ENCODE measurements at places on chromosomes 5 and 9.

- no peak for DNase-seq
Measured at GRCh38 chr5:57687596-57687995, 205.0 kb upstream of the ACTBL2 start.

DNA sequence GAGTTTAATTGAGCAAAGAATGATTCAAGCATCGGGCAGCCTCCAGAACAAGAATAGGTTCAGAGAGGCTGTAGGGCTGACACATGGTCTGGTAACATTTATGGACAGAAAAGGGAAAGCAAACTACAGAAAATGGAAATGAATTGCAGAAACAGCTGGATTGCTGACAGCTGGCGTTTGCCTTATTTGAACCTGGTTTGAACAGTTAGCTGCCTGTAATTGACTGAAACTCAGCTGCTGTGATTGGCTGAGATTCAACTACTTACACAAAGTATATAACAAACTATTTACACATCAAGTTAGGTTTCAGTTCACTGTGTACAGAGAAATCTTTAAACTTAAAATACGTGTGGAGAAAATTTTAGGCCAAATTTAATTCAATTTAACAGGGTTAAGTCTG is 441.7 kb downstream of the PRELID2 start:
- DNase-seq = no peak

DNA sequence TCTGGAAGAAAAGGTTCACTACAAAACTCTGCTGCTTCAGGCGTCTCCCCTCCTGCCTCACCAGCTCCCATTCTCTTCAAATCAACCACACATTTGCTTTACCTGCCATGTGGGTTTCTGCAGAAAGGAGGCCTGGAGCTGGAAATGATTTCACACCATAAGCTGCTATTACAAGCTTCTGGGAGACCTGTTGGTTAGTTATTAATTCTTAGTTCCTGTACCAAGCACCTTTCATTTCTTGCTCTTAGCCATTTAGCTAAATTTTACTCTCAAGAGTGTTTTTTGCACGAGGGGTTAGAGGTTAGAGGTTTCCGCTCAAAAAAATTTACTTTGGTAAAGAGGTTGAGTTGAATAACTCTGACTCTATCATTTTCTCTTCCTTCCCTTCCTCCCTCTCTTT is 70.3 kb downstream of the MAP1B start:
- DNase-seq = no peak

DNA sequence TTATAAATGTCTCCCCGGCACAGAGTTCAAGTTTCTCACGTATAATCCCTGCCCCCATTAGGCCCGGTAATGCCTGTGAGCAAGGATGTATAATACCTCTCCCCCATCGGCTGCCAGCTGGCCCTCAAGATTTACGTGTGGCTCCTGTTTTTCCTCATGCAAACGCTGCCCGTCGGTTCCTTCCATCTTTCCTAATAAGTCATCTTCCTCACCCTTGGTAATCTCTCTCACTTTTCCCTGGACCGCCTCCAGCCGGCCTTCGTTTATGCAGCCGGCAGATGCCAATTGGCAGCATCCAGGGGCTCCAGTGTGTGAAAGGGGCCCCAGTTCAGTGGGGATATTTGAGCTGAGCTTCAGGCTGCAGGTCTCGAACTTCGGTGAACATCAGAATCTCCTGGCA is 86.5 kb upstream of the NEURL1B start:
- no peak for DNase-seq

DNA sequence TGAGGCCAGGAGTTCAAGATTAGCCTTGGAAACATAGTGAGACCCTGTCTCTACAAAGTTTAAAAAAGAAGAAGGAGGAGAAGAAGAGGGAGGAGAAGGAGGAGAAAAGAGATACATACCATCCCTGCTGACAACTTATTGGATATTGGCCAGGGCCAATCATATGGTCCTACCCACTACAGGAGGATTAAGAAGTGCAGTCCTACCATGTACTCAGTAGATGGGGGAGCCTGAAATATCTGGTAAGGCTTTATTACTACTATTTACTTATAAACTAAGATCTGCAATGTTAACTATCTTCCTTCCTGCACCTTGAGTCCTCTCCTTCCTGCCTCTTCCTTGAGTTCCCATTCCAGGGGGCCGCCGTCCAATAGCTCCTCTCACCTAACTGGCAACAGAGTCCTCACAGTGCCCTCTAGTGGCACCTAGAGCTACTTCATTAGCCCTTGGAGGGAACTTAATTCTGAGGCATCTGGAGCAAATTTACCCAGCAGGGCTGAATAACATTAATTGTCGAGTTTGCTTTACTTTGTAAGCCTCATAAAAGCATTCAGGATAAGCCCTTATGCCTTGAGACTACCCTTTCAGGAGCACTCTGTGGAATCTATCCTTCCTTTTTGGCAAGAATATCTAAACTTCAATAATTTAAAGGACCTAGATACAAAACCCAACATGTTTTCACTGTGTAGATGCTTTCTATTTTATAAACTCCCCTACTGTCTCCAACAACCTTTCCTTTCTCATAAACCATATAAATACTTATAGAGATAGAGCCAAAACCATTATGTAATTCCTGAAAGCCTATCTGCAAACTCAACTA is 39.1 kb upstream of the RANBP6 start:
- DNase-seq = no peak

- no peak for DNase-seq
Measured at GRCh38 chr5:58369513-58370190, 90.2 kb downstream of the PLK2 start.
